T-helper 17 cell (primary cell): ENCODE measurements at places on chromosomes 3 and 15. TPM values are rescaled to one million over a fixed set of nuclear protein-coding genes. Genes with fewer than 3 reads are reported as not detected.

DNA sequence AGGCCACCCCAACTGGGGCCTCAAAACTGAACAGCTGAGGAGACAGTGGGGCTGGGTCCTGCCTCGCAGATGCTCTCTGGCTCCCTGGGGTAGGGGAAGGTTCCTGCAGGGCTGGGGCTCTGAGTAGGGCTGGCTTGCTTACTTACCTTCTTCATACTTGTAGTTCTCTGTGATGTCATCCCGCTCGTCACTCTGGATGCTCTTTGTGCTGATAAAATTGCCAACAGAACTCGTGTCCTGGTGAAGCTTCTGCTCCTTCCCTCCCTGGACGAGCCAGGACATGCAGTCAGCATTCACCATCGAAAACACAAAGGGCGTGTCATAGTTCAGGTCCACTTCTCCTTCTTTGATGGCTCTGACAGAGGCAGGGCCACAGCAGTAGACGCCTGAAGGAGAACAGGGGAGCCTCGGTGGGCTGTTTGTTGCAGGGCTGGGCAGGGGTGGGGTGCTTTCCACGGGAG is 17.9 kb upstream of the EPB42 start:
- no peak for DNase-seq

CELF6 gene
- total RNA-seq = 1.4 TPM

DNA sequence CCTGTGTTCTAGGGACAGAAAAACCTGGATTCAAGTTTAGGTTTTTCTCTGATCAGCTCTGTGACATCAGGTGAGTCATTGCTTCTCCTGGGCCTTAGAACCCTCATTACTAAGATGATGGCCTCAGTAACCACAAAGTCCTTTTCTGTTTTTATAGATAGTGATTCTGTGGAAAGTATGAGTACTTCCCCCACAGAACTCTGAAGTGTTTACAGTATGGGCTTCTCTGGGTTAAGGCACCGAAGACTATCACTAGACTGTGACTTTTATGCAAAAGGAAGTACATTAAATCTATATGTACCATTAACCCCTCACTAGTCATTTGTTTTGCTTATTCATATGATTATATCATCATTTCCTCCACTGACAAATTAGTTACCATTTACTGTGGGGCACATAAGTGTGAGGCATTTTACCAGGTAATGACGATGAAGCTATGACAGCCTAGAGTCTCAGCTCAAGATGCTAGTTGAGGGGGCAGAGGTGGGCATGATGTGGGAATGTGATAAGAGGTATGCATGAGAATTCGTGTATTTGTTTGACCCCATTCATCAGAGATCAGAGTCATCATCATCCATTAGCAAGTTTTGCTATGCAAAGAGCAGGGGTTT is 15.0 kb upstream of the RORA start:
- no peak for DNase-seq

DNA sequence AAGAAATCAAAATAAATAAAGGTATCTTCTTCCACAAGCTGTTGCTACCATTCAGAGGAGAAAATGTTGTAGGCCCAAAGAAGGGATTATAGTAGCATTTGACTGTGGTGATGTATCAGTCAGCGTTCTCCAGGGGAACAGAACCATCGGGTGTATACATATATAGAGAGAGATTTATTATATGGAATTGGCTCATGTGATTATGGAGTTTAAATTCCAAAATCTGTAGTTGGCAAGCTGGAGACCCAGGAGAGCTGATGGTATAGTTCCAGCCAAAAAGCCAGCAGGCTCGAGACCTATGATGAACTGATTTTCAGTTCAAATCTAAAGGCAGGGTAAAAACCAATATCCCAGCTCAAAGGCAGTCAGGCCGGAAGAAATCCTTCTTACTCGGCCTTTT is 7.4 kb upstream of the SPG21 start:
- DNase-seq = no peak

GNAT1 gene
- not detected for total RNA-seq

DNA sequence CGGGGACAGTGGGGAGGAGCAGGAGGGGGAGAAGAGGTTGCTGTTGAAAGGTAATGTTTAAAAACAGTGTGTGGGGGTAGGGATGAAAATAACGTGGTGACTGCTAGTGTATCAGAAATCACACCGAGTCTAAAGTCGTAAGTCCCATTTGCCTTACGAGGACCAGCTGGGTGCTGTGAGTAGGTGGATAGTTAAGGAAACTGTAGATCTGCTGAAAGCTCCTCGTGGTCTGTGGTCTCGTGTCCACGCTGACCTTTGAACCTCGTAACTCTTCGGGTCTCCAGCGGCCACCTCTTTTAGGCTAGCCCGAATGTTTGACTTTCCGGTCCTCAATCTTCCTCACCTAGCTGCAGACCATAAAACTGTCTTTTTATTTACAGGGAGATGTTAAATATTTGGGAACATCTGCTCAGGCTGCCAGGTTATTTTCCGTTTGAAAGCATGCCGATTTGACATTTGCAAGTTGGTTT is 29.3 kb upstream of the ST3GAL6 start:
- DNase-seq = no peak

FBXL22 gene
- total RNA-seq = 0.81 TPM

CAMKV gene
- total RNA-seq = 0.89 TPM

GRCh38 chr3:184822654-184823053 is 10.7 kb downstream of the VPS8 start:
- DNase-seq = no peak

DNA sequence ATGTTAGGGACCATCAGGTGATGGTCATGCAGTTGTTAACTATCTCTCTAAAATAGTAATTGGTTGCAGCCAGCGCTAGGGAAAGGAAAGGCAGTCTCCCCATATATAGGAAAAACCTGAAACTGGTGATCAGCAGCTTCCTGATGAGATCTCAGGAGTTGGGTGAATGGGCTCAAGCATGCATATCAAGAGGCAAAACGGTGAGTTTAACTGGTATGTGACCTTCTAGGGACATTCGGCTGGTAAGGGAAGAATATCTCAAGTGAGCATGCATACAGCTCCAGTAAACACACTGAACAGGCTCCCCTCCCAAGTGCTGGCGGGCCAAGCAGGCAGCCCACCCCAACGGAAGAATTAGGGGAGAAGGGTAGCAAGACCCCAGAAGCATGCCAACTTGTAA is 49.3 kb upstream of the ROBO2 start:
- DNase-seq = no peak

SAMD7 gene
- total RNA-seq = not detected

PLOD2 gene
- total RNA-seq = 0.17 TPM

ZPLD1 gene
- total RNA-seq = not detected

PRKCD gene
- total RNA-seq = 35.0 TPM

GRCh38 chr15:60967728-60968127 is 261.4 kb downstream of the RORA start:
- DNase-seq = no peak

DNA sequence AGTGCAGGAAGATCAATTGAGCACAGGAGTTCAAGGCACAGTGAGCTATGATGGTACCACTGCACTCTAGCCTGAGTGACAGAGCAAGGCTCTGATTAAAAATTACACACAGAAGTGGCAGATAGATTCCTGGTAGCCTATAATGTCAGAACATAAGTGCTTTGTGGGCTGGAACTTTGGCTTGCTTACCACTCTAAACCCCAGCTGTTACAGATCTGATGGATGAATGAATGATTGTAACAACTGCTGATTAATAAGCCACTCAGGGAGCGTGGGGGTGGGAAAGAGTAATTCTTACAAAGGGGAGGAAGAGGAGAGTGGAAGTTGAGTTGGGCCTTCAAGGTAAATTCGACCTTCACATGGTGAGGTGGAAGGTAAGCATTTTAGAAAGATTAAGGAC is 40.9 kb upstream of the PTPN23 start:
- no peak for DNase-seq

- DNase-seq = no peak
These were observed 500 bp upstream of the RAB6B start for GRCh38 chr3:133896002-133896761.
